ENCODE measurements at places on chromosomes 12 and 14. TPM values are rescaled to one million over a fixed set of nuclear protein-coding genes. Genes with fewer than 3 reads are reported as not detected.

The TMEM116 gene
- 14.1 TPM for total RNA-seq

The COX8C gene
- not detected for total RNA-seq

The TPH2 gene
- not detected for total RNA-seq

The FOXN3 gene
- total RNA-seq: 13.8 TPM

GRCh38 chr12:9870286-9870866 lies 1.2 kb upstream of the CLEC2B start:
- no peak for DNase-seq

DNA sequence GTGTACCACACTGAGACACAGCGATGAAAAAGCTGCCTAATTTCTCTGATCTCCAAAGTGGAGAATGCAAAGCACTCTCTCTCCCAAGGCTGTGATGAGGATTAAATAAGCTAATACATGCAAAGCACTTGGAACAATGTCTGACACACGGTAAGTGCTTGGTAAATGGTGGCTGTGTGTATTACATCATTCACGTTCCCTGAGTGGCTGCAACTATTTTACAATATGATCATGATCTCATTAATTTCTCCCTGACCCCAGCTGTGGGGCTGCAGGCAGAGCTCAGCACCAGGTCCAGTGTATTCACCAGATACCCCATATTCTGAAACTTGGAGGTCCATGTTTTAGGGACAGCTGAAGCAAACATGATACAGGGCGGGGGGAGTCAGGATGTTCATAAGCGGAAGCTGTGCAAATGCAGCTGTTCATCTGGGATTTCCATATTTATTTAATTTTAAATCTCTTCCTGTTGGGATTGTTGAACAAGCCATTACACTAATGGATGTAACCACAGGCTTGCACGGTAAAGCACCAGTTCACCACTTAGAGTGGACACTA lies 106.4 kb downstream of the CCDC60 start:
- DNase-seq: no peak

DNA sequence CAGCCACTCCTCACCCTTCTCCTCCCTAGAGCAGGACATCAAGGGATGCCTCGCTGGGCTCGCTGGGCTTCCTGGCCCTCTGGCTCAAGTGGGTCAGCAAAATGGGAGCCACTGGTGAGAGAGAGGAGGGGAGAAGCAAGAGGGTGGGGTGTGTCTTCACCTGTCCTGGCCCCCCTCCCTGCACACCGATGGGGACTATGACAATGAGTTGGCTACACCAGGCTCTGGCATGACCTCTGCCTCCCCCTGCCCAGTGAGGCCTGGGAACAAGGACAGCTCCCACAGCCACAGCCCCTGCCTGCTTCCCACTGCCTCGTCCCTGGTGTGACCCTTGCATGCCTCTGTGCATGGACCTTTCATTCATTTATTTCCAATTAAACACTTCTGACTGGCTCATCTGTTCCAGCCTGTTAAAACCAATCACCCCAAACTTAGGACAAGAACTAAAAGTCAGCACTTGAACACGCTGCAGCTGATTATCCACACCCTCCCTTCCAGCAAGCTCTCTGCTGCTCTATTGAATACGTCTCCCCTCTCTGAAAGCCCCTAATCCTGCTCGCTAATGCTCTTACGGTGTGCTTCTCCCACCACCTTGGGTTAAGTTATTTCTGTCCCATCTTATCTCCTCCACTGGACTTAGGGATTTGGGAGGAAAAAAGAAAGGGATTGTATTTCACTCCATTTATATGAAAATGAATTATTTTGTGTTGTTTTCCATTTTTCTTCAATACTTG lies 5.8 kb upstream of the PPP2R5C start:
- no peak for DNase-seq

DNA sequence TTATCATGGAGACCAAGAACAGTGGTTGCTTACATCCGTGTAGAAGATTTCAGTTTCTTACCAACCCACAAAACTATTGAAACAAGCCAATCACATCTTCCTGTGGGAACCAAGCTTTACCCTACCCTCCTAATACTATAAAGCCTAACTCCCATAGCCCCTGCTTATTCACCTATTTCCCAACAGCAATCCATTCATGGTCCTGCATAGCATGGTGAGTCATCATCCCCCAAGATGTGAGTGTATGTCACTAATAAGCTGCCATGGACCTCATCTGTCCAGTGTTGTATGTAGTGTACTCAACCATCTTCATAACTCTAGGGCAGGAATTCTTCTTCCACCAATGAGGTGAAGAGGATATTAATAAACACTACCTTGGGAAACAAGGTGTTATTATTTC lies 1620.4 kb upstream of the FLRT2 start:
- peak; percentile 16 for DNase-seq

GRCh38 chr12:95118138-95118787 lies 44.8 kb upstream of the NR2C1 start:
- DNase-seq: peak; percentile 97

Measured in renal cortical epithelial cell (primary cell).